Nucleus accumbens (tissue), 56 donors: ENCODE measurements at places on chromosomes 1 and 21.

GRCh38 chr1:173002891-173003838 lies 47.6 kb downstream of the TNFSF18 start:
- no peak for DNase-seq

DNA sequence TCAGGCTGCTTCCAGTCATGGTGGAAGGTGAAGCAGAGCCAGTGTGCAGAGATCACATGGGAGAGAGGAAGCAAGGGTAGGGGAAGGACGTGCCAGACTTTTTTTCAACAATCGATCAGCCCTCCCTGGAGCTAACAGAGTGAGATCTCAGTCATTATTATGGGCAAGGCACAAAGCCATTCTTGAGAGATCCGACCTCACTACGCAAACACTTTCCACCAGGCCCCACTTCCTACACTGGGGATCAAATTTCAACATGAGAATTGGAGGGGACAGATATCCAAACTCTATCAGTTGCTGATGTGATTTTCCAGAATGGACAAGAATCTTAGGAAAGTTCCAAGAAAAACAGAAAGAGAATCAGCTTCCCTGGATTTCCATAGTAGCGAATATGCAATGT lies 60.5 kb downstream of the BACE2 start:
- no peak for DNase-seq

DNA sequence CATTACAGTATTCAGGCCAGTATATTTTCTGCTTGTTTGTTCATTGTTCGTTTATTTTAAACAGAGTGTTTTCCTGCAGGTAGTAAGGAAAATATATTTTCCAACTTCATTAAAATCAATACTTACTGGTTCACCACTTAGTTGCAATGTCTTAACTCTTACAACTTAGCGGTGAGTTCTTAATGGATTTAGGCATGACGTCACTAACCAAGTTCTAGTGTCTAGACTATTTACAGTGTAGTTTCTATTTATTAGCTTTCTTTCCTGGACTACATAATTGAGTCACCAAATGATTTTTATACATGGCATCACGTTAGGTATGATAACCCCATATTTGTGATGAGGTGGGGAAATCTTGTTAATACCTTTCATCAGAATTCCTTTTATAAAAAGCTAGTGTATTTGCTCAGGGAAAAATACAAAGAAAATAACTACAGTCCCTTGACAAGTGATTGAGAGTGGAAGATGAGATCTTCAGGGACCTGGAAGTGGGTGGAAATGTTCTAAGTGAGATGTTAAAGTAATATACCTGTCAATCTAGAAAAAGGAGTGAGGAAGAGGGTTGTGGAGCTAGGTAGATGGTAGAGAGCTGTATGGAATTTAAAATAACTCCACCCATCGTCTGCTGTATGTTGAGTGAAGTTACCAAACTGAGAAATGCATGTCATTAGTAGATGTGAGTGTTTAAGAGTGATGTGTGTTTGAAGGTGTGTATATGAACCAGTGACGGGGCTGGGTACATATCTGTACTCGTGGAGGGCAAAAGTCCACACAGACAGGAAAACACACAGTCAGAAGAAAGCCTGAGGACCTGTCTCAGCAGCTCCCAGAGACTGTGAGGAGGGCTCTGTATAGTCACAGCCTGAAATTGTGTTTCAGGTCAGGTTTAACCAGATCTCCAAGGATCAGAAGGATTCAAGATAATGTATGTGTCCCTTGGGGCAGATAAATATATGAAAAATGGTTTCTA lies 197.6 kb upstream of the ADAMTS5 start:
- no peak for DNase-seq

DNA sequence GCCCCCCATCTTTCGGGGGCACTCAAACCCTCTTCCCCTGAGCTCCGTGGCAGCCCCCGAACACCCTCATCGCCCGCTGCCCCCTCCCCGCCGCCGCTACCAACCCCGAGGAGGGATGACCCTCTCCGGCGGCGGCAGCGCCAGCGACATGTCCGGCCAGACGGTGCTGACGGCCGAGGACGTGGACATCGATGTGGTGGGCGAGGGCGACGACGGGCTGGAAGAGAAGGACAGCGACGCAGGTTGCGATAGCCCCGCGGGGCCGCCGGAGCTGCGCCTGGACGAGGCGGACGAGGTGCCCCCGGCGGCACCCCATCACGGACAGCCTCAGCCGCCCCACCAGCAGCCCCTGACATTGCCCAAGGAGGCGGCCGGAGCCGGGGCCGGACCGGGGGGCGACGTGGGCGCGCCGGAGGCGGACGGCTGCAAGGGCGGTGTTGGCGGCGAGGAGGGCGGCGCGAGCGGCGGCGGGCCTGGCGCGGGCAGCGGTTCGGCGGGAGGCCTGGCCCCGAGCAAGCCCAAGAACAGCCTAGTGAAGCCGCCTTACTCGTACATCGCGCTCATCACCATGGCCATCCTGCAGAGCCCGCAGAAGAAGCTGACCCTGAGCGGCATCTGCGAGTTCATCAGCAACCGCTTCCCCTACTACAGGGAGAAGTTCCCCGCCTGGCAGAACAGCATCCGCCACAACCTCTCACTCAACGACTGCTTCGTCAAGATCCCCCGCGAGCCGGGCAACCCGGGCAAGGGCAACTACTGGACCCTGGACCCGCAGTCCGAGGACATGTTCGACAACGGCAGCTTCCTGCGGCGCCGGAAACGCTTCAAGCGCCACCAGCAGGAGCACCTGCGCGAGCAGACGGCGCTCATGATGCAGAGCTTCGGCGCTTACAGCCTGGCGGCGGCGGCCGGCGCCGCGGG lies 837 bp downstream of the FOXD3 start:
- DNase-seq = no peak

DNA sequence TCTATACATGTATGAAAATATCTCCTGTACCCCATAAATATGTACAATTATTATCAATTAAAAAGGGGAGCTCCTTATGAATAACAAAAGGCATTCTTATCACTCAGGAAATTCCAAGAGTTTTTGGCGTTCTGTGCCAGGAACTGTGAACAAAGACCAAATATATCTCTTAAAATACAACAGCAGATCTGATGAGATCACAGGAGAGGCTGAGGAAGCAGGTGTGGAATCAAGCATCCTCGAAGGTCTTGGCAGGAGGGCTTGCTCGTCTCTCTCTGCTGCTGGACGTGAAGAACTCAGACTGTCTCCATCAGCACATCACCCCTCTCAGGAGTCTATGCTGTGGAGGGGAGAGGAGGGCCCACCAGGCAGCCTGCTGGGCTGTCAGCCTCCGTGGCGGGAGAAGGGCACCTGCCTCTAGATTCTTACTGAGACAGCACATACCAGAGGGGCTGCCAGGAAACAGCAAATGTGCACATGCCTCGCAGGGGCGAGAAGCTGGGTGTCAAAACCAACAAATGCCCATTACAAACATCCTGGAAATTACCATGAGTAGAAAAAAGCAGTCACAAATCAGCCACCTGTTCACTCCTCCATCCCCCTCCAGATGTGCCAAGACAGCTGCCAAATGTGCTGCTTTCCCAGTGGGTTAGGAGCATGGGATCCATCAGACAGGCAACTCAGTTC lies 30.8 kb upstream of the FAM89A start:
- DNase-seq = no peak

GRCh38 chr21:31801551-31802219 lies 69.8 kb upstream of the SCAF4 start:
- DNase-seq = no peak

DNA sequence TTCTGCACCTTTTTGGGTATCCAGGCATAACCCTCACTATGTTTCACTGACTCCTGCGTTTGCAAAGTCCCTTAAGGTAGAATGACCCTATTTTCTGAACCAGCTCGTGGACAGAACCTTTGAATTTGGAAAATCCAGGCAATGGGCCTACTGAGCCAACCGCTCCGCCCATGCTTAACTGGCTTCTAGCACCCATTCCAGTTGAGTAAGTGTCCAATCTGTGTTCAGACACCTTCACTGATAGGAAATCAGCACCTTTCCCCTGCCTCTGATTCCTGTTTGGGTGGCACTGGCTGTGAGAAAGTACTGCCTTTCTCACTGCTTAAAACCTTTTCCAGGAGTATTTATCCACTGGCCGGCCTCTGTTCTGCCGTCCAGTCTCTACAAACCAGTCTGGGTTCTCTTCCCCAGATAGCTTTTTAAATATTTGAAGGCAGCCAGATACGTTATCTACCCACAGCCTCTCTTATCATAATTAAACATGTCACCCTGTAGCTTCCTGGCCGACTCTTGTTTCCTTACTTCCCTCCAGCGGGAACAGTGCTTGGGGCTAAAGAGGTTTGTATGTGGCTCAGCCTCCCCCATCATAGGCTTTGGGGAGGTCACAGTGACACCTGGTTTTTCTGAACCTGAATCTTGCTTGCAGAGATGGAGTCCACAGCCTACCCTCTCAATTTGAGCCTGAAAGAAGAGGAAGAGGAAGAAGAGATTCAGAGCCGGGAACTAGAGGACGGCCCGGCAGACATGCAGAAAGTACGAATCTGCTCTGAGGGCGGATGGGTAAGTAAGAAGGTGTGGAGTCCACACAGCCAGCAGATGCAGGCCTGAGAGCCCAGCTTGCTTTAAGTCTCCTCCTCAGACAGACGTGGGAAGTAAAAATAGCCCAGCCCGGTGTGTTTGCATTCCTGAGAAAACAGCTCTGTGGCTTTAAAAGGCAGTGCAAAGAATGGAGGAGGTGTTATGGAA lies 1.3 kb downstream of the POGK start:
- DNase-seq = no peak

GRCh38 chr1:234175363-234175762 lies 197.9 kb upstream of the COA6 start:
- no peak for DNase-seq

DNA sequence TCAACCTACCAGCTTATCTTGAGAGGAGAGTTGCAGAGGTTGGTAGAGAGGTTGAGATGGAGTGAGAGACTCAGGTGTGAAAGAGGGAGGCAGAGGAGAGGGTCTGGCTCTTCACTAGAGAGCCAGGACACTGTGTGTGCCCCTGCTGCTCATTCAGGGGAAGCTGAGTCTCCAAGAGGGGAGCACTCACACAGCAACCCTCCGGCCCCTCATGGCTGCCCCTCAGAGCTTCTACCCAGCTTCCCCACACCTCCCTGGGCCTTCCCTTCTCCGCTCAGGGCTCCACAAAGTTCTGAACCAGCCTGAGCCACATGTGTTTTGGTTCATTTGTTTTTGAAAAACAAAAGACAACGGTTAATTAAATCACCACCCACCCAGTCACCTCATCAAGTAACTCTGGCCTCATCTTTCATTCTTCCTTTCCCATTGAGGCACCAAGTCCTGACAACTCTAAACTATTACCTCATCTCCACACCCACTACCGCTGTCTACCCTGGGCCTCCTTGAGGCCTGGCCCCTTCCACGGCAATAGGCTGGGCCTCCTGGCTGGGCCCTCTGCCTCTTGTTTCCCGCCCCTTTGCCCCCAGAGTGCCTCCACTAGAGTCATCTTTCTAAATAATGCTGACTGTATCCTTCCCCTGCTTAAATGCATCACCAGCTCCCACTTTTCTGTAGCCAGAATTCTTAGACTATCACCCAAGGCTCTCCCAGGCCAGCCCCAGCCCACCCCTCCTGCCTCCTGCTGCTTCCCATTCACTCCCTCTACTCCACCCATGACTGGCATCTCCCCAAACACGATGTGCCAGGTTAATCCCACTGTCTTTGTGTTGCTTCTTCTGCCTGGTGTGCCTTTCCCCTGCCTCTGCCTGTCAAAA lies 33.0 kb downstream of the TNNT2 start:
- no peak for DNase-seq

DNA sequence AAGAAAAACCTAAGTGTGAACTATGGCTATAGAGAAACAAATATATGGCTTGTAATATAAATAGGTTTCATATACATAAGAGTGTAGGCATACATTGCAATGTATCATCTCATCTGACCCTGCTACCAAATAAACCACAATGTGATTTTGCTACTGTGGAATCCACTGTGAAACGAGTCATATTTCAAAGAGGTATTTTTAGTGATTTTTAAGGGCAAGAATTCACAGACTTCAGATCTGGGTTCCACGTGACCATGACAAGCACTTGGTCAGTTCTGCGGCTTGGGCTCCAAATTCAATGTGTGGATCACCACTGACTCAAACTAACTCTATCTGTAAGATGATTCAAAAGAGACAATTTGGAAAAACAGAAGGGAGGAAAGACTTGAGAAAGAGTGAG lies 147.0 kb upstream of the ERG start:
- DNase-seq = no peak

DNA sequence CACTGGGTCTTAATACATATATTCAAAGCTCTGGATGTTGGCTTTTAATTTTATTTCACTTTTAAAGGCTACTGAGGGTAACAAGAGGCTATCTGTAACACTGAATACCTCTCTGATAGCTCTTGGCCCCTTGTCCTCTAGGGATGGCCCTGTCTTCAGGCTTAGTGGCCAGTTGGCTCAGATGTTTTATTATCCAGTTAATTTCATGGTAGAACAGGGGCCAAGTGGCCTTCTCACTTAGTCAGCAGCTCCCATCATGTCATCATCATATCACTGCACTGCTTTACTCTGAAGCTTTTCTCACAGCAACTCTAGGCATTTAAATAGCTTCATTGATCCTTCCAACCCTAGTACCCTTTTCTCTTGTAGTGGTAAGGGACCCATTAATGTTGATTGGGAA lies 40.2 kb upstream of the MACF1 start:
- no peak for DNase-seq

- DNase-seq = no peak
Observed at GRCh38 chr1:93766451-93766850, 84.8 kb upstream of the BCAR3 start.

DNA sequence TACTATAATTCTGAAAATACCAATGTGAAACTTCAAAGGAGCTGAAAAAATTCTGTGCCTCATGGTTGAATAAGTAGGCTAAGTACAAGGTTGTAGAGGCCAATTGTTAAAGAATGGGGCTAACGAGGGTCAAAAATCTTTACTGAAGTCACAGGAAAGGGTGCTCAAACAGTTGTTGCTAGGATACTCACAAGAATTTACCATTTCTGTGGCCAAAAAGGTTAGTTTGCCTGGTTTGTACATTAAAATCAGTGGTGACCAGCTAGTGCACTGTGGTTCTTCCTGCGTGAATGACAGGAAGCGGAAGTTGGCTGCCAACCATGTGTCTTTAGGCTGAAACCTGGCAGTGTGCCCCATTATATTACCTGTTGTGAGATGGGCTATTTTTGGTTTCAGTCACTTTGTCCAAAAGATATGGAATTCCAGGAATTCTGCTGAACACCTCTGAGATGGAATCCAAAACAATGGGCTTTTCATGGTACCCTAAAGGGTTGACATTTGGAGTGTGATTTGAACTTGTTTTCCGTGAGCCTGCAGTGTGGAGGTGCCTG lies 13.5 kb downstream of the MAP3K21 start:
- DNase-seq = no peak

- no peak for DNase-seq
Observed at GRCh38 chr1:207328908-207329440, 7.5 kb downstream of the CD55 start.

DNA sequence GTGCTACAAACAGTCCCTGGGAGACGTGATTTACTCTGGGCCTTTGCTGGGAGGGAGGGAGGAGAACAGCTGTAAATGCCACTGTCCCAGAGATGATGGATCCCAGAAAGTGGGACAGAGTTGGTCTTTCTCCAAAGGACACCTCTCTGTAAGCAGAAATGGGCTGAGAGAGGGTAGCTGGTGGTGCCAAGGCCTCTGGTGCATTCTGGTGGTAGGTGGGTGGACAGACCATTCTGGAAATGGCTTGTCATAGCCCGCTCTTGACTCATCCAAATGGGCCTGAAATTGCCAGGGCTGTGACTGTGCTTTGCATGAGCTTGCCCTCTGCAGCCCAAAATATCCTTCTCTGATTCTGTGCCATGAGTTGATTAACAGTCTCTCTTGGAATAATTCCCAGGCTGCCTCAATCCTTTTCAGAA lies 36.1 kb downstream of the CCDC185 start:
- DNase-seq = no peak
